Thyroid gland (tissue), 4 donors: ENCODE measurements at places on chromosomes 5 and 9. TPM values are rescaled to one million over a fixed set of nuclear protein-coding genes. Genes with fewer than 3 reads are reported as not detected.

The STRBP gene
- 29.3 TPM for total RNA-seq

The FGF18 gene
- total RNA-seq, result 1.0 TPM

The GPR21 gene
- 4.0 TPM for total RNA-seq

The PAEP gene
- not detected for total RNA-seq

The SPINK6 gene
- not detected for total RNA-seq

The KCNV2 gene
- total RNA-seq, result not detected

The C9orf50 gene
- not detected for total RNA-seq

The LIFR gene
- 259 TPM for total RNA-seq

The AQP3 gene
- 2.8 TPM for total RNA-seq

The CYLC2 gene
- not detected for total RNA-seq

The WDR55 gene
- total RNA-seq, result 21.5 TPM

The FBLL1 gene
- total RNA-seq, result not detected

The S1PR3 gene
- total RNA-seq, result 8.1 TPM

The SPATA31E1 gene
- not detected for total RNA-seq

GRCh38 chr9:15430920-15431844, 8.5 kb downstream of the SNAPC3 start:
- DNase-seq, result peak; percentile 51

DNA sequence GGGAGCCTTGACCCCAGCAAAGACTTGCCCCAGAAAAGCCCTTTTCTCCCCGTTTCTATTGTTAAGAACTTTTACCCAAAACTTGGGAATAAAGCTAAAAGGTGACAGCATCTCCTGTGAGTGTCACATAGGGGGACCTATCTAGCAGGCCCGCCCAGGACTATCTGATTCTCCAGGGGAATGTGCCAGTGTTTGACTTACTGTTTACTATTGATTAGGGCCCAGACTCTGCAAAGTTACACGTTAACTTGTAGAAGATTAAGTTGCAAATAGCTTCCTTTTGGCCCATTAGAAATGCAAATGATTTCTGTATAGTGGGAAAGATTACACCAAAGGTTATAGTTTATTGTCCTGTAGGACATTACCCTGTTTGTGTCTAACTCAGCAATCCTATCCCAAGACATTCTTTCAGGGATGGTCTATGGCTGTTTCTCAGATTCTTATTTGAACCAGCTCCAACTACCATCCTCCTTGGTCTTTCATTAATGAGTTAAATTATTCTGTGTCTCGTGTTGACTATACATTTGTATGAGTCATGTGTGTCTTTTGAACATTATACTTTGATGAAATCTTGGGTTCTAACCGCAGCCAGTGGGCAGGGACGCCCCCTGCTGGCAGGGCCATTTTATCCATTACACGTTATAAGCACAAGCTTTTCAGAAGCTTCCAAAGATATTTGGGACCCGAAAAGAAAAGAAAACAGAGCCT, 60.7 kb downstream of the HRH2 start:
- DNase-seq, result peak; percentile 50

DNA sequence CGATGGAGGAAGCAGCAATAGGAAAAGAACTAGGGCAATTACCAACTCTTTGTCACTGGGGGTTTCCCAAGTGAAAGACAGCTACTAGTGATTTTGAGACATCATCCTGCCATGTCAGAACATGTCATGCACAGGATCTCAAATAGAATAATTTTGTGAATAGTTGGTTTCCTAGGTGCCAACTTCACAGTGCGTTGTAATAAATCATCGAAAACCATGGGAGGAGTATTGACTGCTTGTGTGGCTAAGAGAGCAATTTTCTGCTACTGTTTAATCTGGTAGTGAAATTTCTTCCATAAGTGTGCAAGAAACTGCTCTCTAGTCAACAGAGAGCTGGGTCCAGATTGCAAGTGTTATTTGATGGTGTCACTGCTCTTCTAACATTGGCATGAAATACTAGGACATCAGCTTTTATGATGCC, 168.6 kb downstream of the NNT start:
- DNase-seq, result no peak

DNA sequence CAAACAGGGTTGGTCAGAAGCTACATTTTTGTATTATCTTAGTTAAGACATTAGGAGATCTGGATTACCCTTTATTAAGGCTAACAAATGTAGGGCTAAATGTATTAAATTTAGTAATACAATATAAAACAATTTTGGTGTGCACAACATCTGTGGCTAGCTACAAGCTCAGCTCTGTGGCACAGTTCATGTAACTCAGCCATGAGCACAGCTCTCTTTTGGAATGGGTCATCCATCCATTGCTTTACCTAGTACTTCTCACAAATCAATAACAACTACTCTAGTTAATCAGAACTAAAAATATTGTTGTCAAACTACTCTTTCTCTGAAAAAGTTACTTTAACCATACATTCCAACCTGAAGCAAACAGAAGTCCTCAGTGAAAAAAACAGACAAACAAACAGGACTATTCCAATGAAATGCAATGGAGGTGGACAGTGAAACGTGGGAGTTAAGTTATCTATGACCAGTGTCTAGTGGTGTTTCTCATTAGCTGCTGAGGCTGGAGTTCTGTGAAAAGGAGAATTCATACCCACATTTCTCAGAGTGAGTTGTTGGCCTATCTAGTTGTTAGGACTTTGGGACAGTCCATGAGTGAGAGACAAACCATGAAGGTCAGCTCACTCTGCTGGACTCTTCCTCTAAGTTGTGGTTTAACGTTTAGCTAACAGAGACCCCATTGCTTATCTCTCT, 55.1 kb downstream of the PIP5K1B start:
- no peak for DNase-seq

DNA sequence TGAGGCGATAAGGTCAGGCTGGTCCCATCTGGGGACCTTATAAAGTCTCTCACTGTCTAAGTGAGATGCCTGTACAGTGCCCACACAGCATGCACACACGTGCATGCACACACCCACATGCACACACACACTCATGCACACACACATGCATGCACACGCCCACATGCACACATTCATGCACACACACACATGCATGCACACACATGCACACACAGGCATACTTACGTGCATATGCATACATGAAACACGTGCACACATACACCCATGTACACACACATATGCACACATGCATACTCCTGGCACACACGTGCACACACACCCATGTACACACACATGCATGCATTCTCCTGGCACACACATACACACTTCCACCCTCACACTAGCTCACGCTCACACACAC, 12.2 kb downstream of the COL23A1 start:
- DNase-seq, result no peak

DNA sequence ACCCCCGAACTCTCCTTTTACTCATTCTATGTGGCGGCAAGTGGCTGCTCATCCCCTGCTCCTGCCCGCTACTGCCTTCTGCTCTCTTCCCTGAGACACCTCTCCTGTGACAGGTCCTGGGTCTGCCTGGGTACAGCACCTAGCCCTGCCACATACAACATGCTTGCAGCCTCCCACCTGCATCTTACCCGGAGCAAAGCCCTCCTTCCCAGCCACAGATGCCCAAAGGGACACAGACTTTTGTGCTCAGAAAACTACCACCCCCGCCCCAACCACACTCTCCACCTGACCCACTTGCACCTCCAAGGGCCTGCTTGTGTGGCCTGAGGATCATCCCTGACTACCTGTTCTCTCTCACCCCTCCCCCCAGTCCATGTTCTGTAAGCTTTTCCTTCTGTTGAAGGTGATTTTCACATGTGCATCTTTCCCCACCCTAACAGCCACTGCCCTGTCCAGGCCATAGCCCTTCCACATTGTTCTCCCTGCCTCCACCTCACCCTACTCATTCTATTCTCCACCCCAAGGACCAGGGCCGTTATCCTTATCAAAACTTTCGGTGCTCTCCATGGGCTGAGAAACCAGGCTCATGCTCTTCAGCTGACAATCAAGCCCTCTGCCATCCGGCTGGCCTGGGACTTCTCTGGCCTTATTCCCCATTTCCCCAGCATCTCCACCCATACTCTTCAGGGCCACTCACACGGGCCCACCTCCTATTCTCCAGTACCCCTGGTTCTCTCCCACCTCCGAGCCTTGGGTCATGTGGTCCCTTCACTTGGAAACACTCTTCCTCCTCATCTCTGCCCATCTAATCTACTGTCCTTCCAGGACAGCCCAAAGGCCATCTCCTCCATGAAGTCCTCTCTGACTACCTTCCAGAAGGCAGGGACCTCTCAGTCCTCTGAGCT, 46.4 kb upstream of the ALDH1B1 start:
- no peak for DNase-seq

DNA sequence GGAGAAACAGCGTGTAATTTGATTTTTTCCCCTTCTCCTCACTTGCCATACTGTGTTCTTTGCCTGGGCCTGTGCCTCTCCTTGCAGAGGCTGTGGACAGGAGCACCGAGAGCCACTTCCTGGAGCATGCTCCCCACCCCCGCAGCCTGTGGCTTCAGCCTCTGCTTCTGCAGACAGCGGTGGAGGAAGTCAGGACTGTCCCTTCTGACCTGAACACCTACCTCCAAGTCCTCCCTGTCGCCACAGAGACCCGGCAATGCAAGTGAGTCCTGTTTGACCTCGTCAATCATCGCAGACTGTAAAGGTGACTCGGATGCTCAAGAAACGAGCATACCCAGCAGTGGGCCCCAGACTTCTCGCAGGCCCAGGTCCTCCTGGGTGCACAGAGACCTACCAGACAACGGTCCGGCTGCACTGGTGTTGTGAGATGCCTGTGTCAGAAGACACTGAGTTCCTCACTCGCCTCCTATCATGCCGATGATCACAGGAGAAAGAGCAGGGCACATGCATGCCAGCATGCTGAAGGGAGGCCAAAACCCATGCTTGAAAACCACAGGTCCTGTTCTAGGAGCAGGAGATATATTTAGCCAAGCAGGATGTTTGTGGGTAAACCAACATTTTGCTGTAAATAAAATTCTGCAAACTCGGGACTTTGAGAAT, 198.8 kb downstream of the AUH start:
- no peak for DNase-seq

- no peak for DNase-seq
These were observed 30.5 kb downstream of the EPB41L4B start for GRCh38 chr9:109290385-109290784.

DNA sequence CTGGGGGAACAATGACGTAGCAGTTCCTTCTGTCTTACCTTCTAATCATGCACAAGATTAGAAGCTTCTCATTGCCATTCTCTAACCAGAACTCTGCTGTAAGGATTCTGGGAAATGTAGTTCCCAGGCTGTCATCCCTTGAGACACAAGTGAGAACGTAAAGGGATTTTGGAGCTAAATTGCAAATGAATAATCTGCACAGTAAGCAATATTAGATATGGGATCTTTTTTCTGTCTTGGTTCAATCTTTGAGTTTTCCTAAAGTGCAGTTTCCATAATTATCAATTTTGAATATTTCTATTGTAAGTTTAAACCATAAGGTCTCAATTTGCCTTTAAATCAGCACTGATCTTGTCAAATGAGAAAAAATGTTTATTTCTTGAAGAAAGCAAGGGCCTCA, 189.7 kb upstream of the PLPPR1 start:
- no peak for DNase-seq

- DNase-seq, result no peak
These were observed 120.1 kb upstream of the POC5 start for GRCh38 chr5:75837258-75837841.

- no peak for DNase-seq
These were observed 471.8 kb downstream of the KIF4B start for GRCh38 chr5:155485386-155485785.

DNA sequence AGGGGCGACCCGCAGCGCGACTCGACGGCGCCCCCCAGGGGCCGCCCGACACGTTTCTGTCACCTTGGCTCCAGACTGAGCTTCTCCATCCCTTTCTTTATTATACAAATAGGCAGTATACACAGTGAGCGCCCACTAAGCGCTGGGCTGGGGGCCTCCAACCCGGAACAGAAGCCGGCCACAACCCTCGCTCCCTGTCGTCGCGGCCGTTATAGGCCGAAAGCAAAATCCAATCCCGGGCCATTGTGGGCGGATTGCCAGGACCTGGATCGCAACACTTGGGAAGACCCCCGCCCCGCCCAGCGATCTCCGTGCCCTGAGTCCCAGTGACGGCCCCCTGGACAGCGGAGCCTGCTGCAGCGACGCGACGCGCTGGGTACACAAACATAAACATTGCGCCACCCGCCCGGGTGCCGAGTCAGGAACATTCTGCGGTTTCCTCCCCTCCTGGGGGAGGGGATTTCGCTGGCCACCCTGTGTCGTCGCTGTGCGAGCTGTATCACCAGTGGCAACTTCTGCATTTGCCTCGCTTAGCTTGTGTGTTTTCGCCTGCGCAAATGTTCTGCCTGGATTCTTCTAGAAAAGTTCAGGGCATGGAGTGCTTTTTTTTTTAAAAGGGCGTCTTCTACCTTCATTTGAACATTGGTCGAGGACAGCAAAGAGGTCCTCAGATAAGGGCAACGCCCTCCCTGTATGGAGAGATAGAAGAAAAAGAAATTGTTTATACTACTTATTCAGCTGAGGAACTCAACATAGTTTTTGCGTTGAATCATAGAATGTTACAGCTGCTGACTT, 1.3 kb upstream of the DUSP1 start:
- peak; percentile 82 for DNase-seq

DNA sequence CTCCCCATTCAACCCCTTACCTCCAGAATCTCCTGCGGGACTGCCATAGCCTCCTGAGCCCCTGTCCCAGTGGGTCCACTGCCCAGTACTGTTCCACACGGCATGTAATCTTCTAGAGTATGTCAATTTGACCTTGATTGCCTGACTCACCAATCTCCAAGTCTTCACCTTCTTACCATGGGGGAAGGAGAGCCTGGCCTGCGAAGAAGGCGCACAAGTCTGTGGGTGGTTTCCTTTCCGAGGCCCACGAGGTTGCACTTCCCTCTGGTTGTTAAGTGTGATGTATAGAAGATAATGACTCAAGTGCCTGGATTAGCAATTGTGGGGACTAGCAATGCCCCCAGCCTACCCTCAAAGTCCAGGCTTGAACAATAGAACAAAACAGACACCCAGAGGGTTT, 8.1 kb upstream of the TENT4A start:
- no peak for DNase-seq
